Right lobe of liver (tissue), 6 donors: ENCODE measurements at places on chromosomes 2 and 18. TPM values are rescaled to one million over a fixed set of nuclear protein-coding genes. Genes with fewer than 3 reads are reported as not detected.

The PAIP2B gene
- total RNA-seq = 10.7 TPM

The CAVIN2 gene
- 17.5 TPM for total RNA-seq

The IL1RL1 gene
- total RNA-seq = 2.5 TPM

The NT5DC4 gene
- not detected for total RNA-seq

The HOXD12 gene
- total RNA-seq = not detected

The LYG1 gene
- total RNA-seq = 0.40 TPM

The LCT gene
- 0.12 TPM for total RNA-seq

The ANKRD29 gene
- 1.1 TPM for total RNA-seq

The IHH gene
- 0.98 TPM for total RNA-seq

The FHL2 gene
- total RNA-seq = 36.6 TPM

The TUBA3E gene
- not detected for total RNA-seq

The RAB31 gene
- 5.8 TPM for total RNA-seq

The FZD7 gene
- total RNA-seq = 0.62 TPM

The KLHL14 gene
- not detected for total RNA-seq

The RNU2-63P gene
- 2.0 TPM for total RNA-seq

The ABI2 gene
- total RNA-seq = 5.3 TPM
